HAP-1 (cell line): ENCODE measurements at places on chromosomes 4 and X.

DNA sequence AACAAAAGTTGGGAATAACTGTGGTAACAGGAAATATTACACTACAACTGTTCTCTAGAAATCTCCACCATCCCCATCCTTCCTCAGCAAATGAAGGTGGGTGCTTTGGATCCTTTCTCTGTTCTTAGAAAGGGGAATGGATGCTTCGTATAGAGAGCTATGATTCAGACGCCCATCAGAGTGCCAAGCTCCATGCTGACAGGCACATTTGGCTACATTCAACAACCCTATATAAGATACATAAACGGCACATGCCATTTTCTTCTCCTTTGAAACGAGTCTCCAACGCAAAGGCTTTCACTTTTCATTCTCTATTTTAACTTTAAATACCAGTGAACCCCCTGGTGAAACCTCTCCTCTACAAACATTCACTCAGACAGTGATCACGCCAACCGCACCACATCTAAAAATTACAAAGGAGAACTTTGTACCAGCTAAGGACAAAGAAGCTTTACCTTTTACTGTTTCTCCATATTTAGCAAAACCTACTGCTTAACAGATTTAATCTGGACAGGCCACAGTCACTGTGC is 172.5 kb downstream of the TSPAN5 start:
- no peak for DNase-seq

GRCh38 chr4:47406408-47406807 is 57.1 kb downstream of the COMMD8 start:
- DNase-seq, result no peak

GRCh38 chr4:122857160-122857559 is 30.5 kb downstream of the FGF2 start:
- no peak for DNase-seq

DNA sequence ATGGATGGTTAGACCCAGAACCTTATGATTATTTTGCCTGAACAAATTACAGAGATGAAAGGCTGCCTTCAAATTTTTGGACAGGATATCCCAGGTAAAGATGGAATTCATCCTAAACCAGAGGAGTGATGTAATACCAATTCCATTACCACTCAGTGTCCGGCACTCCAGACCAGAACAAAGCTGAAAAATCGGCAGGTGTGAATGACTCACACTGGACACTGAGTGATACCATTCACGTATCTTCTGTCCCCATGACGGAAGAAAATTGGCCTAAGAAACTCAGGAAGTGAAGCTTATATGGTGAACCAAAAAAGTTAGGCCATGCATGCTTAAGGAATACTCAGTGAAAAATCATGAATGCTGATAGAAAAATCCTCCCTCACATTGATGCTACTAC is 34.5 kb downstream of the PALLD start:
- no peak for DNase-seq

GRCh38 chr4:104693601-104694201 is 199.0 kb upstream of the CXXC4 start:
- DNase-seq, result peak; percentile 10

- no peak for DNase-seq
These were observed 30.5 kb downstream of the TLR8 start for GRCh38 chrX:12936947-12937346.

DNA sequence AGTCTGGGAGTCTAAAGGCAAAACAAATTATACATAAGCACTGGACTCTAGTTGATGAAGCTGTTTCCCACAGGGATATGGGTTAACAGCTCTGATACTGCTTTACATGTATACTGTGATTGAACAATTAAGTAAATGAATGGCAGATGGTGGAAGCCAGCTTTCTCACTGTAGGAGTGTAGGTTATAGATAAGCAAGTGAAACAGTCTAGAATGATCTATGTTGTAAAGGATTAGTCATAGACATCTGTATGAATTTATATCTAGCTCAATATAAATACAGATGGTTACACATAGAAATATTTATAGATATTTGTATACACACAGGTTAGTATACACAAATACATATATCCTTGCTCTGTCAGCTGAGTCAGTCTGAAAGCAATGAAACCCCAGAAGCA is 276.1 kb downstream of the PPARGC1A start:
- DNase-seq, result no peak

DNA sequence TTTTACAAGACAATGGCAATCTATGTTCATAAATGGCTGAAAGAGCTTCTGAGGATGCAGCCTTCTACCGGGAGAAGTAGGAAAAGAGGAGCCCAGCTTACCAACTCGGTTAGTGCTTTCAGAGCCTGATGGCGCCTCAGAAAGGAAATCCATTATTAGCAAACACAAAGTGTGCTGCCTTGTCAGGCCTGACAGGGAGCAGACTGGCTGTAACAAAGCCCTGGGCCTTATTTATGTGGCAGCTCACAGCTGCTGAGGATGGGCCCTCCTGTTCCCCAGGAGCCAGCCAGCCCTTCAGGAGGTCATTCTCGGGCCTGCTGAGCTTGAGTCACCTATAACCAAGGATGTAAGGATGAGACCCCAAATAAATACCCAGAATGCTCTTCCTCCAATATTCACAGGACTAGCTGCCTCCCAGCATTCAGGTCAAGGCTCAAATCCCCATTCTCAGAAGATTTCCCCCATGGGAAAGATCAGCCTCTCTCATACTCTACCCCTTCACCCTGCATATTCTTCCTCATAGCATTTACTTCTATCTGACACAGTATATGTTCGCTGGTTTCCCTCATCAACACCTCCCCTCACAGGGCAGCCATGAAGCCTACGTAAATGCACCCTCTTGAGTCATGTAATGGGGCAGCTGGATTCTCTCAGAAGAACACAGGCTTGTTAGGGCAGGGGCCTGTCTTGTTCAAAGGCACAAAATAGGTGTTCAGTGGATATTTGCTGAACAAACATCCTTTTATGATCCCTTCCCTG is 227.0 kb upstream of the RASGEF1B start:
- DNase-seq, result no peak

- DNase-seq, result no peak
These were observed 5.8 kb upstream of the CDKN2AIP start for GRCh38 chr4:183438458-183439113.

GRCh38 chr4:57369446-57369845 is 259.3 kb upstream of the IGFBP7 start:
- no peak for DNase-seq

- DNase-seq, result no peak
These were observed 75.2 kb upstream of the CCSER1 start for GRCh38 chr4:90051999-90052398.

DNA sequence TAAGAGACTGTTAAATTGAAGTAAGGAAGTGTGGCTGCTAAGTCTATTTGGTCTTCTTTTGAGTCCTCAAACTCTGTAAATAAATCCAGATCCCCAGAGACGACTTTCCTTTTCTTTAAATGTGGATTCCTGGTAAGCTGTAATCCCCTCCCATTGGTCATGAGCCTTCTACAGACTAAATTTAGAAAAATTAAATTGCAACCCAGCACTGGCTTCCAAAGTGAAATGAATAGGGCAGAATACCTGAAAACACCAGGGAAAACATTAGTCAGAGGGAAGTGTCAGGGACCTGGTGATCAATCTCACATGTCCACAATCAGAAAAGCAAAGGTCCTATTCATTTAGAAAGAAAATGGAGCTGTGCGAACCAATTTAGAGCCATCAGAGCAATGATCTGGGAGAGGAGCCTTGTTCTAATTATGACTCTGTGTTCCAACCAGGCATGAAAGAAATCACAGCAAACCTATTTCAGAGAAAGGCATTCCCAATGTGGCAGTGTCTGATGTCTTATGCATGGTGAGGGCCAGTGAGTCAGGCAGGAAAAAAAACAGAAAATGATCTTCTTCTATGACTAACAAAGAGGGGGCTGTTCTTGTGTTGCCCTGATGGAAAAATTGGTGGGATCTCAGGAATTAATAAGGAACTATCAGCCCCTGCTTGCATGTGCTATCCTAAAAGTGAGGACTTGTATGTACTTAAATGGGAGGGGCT is 19.8 kb upstream of the CCDC149 start:
- no peak for DNase-seq

DNA sequence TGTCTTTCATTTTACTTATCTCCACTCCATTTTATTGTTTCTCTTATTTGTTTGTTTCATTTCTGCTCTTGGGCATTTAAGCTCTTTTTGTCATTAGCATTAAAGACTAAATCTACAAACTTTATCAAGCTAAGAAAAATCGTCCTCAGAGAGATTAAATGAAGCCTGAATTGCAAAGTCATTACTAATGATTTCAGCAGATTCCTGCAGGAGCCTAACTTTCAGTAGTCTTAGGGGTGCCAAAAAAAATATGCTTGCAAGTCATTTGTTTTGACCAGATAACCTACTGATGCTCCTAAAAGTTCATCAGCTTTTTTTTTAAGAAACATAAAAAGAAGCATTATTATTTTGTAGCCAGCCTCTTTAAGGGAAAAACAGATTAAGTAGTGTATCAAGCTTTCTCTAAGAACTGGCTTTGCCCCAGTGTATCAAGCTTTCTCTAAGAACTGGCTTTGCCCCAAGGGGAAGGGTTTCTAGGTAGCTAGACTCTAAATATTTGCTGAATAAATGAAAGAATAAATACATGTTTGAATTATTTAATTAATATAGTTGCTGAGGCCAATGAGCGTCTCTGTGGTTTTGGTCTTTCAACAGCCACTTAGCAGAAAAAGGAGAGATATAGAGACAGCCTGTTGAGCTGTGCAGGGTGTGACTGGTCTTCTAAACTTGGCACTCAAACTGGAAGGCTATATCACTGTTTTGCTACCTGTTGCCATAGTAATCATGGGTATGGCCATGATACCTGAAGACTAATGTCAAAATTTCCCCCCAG is 174.2 kb downstream of the BTC start:
- DNase-seq, result no peak
